ENCODE measurements at places on chromosomes 11 and 22. TPM values are rescaled to one million over a fixed set of nuclear protein-coding genes. Genes with fewer than 3 reads are reported as not detected.

- peak; percentile 32 for DNase-seq
Observed at GRCh38 chr22:20117633-20118299, 740 bp upstream of the TRMT2A start.

KLHDC7B gene
- total RNA-seq = not detected

- DNase-seq = no peak
Observed at GRCh38 chr11:68661014-68661413, 23.3 kb upstream of the GAL start.

GRCh38 chr11:14973621-14974514 lies 1.7 kb upstream of the CALCA start:
- no peak for DNase-seq

DNA sequence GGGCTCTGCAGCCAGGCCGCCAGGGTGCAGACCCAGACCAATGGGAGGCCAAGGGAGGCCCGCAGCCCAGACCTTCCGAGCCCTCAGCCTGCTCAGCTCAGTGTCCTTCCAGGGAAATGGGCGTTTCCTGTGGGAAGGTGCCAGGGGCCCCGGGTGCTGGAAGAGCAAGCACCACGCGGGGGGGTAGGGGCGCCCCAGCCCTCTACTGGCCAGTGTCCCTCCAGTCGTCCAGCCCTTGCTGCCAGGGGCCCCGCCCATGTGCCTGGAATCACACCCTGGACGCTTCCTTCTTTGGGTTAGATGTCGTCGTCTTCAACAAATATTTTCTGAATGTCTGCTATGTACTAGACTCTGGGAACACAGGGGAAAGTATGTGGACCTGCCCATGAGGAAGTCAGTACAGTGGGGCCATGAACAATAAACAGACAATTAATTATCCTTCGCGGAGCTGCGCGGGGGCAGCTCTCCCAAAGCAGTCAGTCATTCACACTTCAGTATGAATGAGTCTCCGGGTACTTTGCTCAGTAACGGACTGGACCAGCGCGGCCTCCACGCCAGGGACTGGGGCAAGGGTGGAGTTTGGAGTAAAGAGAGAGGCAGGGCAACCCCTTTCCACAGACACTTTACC lies 60.2 kb downstream of the CDKN1C start:
- peak; percentile 29 for DNase-seq

SLC5A4 gene
- total RNA-seq = not detected

- DNase-seq = no peak
Observed at GRCh38 chr22:40493441-40493840, 123.0 kb downstream of the SGSM3 start.

TEX12 gene
- total RNA-seq = not detected

DNA sequence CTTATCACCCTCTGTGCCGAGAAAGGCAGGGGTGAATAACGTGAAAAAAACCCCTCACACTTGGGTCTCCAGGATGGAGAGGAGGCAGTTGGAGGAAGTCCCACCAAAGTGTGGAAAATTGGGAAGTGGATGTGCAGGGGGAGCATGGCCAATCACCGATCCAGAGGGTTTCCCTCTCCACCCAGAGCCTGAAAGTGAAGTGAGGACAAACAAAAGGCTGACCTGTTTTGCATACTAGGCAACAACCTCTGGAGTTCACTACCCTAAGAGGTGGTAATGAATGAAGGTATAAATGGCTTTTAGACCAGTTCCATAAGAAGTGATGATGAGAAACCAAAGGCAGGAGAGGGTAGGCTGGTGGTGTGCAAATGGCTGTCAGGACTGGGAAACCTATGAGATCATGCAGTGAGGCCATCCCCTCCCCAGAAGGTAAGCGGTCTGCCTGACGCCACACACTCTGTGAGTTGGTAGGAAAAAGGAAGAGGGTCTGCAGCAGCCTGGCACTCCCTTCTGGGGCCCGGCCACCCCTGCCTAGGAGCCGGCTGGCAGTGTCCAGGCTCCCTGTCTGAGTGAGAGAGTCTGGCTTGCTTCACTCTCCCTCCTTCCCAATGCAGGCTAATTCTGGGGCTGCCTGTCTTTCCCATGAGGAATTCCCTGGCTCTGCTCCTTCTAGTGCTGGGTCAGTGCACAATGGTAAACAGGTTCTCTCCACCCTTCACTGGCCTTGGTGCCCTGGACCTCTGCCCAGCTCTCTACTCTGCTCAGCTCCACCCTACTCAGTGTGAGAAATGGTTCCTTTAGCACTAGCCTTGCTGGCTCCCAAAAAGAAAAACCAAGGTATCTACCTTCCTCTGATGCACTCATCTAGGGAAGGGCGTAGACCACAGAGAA lies 15.6 kb downstream of the TBC1D10A start:
- no peak for DNase-seq

DNA sequence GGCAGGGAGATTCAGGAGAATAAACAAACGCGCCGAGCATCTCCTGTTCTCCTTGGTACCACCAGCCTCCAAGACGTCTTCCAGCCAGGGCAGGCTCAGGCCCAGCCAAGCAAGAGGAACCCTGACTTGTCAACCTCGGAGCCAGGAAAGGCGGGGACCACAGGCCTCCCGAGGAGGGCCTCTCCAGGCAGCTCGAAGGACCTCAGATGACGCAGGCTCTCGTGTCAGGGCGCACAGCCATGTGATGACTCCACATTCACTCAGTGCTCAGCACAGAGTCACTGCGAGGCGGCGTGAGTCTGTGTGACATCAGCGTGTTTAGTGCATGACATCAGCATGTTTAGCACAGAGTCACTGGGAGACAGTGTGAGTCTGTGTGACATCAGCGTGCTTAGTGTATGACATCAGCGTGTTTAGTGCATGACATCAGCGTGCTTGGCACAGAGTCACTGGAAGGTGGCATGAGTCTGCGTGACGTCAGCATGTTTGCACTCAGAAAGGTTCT lies 241.4 kb downstream of the BRD1 start:
- DNase-seq = no peak

TRPM5 gene
- not detected for total RNA-seq

OR8G5 gene
- not detected for total RNA-seq

- no peak for DNase-seq
Observed at GRCh38 chr11:114886644-114887265, 208.4 kb downstream of the NXPE2 start.

GRCh38 chr11:8060801-8061554 lies 20.0 kb upstream of the TUB start:
- peak; percentile 31 for DNase-seq

DNA sequence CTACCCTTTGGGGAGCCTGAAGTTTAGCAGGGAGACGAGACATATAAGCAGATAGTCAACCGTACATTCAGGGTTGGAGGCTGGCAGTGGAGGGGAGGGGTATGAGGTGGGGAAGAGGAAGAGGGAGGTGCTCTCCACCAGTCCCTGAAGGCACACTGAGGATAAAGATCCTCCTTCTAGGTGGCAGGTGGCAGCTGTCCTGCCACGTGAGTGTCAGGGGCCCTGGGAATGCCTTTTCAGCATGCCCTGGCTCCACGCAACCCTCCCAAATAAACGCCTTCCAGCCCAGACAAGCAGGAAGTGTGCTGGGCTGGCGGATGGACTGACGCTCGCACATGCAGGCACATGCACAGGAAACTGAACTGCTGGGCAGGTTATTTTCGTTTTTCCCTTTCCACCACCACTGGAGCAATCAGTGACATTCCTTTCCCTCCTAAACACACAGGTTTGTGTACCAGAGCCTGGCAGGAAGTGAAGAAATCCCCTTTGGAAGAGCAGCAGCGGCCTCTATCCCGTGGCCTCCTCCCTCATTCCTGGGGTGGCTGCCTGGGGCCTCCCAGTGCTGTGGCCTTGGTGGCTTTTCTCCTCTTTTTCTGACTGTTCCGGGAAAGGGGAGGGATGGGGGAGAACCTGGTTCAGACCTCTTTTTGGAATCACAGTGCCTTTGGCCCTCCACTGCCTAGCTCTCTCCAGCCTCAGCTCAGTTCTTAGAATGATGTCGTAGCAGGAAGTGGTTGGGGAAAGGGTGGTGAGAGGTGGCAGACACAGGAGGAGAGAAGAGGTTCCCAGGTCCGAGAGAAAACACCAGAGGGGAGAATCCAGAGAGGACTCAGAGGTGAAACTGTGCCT lies 157.0 kb upstream of the TIMP3 start:
- peak; percentile 22 for DNase-seq

DNA sequence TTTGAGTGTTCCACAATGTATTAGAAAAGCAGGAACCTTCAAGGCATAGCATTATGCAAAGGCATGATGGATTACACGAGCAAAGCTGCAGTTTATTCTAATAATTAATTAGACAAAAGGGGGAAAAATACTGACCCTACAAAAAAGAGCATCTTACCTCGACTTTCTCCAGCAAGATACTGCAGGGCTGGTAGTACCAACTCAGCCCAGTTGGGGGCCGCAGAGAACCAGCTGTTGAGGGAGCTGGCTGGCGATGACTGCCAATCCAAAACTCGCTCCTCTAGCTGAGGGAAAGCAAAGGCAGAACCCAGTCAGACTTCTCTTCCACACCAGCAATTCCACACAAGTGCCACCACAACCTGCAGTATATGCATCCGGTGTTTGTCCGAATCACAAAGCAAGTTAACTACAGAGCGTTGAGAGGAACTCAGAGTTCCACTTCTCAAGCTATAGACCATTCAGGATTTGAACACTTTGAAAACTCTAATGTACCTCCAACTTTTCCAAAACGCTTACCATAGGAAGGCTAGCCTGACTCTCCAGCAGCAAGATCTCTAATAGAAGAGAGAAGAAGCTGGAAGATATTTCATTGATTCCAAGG lies 13.7 kb downstream of the NFRKB start:
- DNase-seq = peak; percentile 23

POU2AF2 gene
- not detected for total RNA-seq

GRCh38 chr11:105023003-105023402 lies at the start of gene CASP5:
TSS of gene CASP5 (minus strand) at chr11:105023168. CDS start at chr11:105023136, 32 bp downstream.
- no peak for DNase-seq

- DNase-seq = no peak
Observed at GRCh38 chr11:61580271-61580888, 496 bp downstream of the SYT7 start.

RIN1 gene
- 82.1 TPM for total RNA-seq

DGCR6 gene
- 2.1 TPM for total RNA-seq

DNA sequence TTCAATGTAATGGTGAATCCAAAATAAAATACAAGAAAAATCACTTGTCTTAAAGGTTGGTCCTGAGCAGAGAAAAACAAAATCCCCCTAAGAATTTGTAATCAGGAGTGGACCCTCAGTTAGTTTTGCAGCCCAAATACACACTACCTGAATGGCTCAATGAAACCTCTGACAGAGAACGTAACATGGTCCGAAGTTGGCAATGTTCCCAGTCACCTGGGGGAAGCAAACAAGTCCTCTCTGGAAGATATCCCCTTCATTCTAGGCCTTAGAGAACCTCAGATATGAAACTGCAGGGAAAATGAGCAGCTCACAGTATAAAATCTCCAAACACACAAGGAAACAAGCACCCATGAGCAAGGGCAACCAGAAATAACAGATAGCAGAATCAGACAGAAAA lies 58.2 kb downstream of the MORC2 start:
- no peak for DNase-seq

- no peak for DNase-seq
Observed at GRCh38 chr11:22974251-22974650, 114.0 kb upstream of the CCDC179 start.

DNA sequence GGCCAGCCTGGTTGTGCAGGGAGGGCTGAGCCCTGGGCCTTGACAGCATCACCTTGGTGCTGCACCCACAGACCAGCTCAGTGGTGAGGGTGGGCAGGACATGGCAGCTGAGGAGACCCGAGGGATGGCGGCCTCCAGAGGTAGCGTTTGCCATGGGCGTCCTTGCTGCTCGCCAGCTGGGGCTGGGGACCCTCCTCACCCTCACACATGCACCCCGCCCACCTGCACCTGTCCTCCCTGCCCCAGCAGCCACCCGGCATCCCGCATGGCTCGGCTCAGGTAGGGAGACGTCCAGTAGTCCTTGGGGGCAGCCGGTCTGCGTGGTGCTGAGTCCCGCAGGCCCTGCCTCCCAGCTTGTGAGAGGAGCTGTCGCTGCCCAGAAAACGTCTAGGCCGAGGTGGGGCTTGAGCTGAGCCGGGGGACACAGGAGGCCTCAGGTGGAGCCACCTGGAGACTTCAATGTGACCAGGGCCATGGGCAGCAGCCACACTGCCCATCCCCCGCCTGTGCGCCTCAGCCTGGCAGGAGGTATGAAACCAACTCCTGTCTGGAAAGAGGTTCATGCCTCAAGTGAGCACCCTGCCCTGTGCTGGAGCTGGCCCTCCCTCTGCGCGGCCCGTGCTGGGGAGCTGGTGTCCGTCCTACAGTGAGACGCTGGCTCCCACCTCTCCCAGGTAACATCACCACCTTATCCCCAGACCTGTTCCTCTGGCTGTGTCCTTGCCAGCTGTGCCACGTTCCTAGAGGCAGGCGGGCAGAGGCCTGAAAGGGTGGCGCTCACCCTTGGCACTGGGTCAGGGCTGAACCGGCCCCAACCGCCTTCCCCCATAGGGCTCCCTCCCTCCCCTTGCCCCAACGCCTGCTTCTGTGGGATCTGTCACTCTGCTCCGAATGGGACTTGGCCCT lies 3.3 kb upstream of the TRABD start:
- no peak for DNase-seq

GRCh38 chr11:116101902-116102301 lies 597.7 kb upstream of the CADM1 start:
- no peak for DNase-seq

SMIM38 gene
- not detected for total RNA-seq

CD3G gene
- not detected for total RNA-seq

DNA sequence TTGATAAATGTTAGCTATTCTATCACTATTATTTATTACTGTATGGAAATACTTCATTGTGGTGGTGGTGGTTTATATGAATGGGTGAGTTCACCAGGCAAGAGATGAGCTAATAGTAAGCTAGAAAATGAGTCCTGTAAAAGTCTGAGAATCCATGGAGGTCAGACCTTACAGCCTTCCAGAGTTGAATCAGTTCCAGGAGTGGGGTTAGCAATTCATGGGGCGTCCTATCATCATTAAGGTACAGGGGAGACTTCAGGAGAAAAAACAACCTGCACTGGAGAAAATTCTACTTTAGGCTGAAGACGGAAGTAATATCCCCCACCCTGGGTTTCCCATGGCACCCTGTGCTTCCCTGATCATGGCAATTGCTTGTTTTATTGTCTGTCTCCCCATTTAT lies 6.5 kb downstream of the SYT13 start:
- no peak for DNase-seq
